ENCODE measurements at places on chromosomes 7 and 10.

GRCh38 chr7:111521660-111522059 lies 40.6 kb downstream of the IMMP2L start:
- DNase-seq: no peak

DNA sequence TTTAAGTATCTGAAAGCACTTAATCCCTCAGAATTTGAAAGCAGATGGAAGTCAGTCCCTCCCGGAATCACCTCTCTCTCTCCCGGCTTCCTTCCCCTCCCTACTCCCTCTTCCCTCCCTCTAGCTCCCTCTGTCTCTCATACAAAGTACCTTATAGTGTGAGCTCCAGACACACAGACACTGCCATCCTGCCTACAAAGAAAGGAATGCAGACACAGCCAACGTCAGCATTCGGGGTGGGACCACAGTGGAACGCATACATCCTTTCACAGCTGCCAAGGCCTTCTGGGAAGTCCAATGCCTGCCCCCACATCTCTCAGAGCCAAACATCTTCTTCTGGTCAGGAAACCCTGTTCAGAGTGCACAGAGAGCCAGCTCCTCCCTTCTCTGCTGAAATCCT lies 9.3 kb downstream of the NOD1 start:
- no peak for DNase-seq

DNA sequence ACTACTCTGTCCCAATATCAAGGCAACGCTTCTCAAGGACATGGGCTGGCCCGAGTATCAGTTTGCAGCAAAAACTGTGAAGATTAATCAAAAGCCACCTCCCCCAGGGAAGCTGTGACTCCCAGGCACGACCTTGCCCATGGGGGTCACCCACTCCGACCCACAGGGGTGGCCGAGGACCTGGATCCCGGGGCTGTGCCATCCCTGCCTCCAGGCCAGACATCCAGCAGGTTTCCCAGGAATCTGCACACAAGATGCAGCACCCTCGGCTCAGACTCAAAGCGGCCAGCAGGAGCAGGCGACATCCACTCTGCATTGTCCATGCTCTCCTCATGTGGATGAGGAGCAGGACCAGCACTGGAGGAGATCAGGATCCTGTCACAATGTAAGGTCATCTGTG lies 39.8 kb downstream of the PTPRN2 start:
- DNase-seq: no peak

GRCh38 chr7:26910221-26910620 lies 45.8 kb upstream of the SKAP2 start:
- DNase-seq: no peak

- no peak for DNase-seq
These were observed 22.3 kb downstream of the KLHDC10 start for GRCh38 chr7:130092598-130092997.

GRCh38 chr7:142231716-142232115 lies 26.1 kb downstream of the PRSS58 start:
- DNase-seq: no peak

DNA sequence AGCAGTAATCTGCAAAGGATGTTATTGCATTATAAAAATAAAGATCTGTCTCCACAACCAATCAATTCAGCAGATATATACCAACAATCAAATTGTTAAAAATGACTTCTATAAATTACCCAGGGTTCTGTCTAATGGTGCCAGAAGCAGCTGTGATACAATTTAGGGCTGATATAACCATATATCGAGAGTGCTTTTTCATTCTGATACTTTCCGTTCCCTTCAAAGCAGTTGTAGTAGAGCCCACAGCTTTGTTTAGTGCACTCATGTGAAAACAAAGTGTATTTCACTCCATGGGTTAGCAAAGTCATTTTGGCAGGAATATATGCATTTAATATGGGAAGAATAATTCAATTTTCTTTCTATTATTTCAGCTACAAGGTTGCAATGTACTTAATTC lies 83.1 kb upstream of the CHCHD3 start:
- no peak for DNase-seq

DNA sequence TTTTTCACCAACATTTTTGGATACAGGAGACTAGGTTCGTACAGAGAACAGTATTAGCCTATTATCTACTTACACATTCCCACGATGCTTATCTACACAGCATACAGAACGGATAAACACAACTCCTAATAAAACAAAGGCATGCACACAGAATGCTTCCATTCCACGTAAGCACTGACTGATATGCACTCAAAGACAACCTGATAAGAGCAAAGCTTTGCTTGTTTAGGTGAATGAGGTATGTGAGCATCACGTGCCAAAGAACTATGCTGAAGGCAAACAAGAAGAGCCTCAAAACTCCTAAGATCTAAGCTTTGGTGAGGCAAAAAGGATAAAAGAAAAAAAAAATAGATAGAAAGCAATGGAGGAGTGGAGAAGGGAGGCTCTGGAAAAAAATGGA lies 413.5 kb upstream of the LRRN3 start:
- no peak for DNase-seq

- no peak for DNase-seq
These were observed 9.9 kb downstream of the NYAP1 start for GRCh38 chr7:100493476-100494264.

DNA sequence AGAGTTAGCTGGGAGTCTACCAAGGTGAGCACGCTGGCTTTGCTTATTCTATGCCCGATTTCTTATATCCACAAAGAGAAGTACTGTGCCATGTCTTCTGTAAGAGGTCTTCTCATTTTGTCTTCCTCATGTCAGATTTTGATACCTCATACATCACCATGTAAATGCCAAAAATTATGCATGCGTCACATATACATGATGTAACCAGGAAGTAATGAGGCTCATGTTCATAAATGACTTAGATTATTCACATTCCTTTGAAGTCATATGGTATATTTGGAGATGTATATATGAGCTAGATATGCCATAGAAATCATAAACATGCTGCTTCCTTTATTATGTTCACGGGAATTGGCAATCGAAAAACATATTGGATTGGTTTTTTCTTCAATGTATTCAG lies 97.7 kb upstream of the CELF2 start:
- DNase-seq: no peak

DNA sequence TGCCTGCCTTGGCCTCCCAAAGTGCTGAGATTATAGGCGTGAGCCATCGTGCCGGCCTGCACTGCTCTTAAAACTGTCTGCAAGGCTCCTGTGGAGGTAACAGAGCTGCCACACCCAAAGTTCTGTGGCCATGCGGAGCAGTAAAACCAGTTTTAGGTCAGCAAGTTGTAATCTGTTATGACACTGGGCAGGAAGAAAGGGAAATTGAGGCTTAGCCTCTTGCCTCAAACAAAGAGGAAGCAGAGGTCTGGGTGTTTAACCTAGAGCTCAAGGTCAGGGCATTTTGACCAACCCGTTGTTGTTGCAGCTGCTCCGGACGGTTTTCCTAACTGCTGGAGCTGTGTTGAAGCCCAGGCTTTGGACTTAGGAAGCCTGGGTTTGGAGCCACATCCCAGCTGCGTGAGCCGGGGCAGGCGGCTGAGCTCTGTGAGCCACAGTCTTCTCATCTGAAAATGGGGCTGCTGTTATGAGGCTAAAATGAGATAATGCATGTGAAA lies 7.4 kb upstream of the RRP12 start:
- DNase-seq: no peak

GRCh38 chr7:34135924-34136323 lies 230.6 kb downstream of the BMPER start:
- no peak for DNase-seq

- DNase-seq: no peak
These were observed 5.1 kb downstream of the RASGEF1A start for GRCh38 chr10:43261578-43262396.

DNA sequence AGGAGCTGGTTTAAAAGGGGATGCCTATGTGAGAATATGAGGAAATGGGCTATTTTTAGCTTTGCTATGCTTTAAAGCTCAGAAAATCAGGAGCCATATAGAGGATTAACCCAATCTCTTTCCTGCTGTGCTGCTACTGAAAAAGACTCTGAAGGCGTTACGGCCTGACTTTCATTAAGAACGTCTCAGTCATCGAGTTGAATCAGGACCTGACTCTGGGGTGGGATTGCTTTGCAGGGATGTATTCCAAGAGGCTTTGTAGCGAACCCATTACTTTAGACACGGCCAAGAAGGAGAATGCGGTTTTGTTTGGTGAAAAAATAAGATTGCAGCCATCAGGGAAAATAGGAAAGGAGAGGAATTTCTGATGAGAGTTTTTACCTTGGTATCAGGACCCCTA lies 426.9 kb downstream of the CCSER2 start:
- no peak for DNase-seq

- DNase-seq: no peak
These were observed 82.1 kb downstream of the PKD1L1 start for GRCh38 chr7:47866120-47866519.

DNA sequence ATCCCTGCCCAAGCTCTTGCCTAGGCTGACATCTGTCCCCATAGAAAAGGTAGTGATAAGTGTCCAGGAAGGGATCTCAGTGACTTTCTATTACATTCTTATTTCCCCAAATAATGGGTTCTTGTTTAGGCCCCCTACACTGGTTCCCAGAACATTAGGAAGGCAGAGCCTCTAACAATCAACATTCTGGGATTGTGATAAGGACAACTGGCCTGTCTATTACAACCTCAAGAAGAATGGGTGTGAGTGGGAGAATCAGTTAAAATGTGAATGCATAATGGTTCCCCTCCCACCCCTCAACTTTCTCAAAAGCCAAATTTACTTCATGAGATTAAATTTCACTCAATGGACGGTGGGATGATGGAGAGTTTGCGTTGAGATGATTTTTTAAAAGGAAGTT lies 6.4 kb upstream of the ANKRD1 start:
- no peak for DNase-seq

- no peak for DNase-seq
These were observed 248.4 kb downstream of the WDR11 start for GRCh38 chr10:121099592-121099991.

GRCh38 chr10:97820096-97820704 lies 29.4 kb upstream of the GOLGA7B start:
- no peak for DNase-seq

- DNase-seq: no peak
These were observed 59.6 kb upstream of the GNA12 start for GRCh38 chr7:2903682-2904162.

- no peak for DNase-seq
These were observed 40.3 kb downstream of the SGCE start for GRCh38 chr7:94615666-94616065.

DNA sequence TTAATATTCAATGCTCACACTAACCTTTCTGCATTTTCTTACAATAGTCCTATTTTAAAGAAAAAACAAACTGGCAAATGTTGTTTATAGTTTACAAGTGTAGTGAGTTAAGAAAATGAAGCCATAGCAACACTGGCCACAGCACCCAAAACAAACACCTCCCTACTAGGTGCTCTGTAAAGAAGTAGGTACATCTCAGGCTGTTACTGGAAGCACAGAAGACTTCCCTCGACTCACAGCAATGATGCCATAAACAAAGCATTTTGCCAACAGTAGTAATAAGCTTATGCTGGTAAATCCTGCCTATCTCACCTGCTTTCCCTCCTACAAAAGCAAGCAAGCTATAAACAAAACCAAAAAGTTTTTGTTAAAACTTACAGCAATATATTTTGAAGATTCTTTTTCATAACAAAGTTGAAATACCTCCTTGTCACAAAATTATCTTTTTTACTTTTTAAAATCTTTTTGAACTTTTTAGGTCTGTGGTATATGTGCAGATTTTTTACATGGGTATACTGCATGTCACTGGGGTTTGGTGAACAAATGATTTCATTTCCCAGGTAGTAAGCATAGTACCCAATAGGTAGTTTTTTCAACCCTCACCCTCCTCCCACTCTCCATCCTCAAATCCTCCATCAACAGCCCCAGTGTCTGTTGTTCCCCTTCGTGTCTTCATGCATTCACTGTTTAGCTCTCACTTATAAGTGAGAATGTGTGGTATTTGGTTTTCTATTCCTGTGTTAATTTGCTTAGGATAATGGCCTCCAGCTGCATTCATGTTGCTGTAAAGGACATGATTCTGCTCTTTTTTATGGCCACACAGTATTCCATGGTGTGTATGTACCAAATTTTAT lies 28.4 kb downstream of the COA1 start:
- no peak for DNase-seq

DNA sequence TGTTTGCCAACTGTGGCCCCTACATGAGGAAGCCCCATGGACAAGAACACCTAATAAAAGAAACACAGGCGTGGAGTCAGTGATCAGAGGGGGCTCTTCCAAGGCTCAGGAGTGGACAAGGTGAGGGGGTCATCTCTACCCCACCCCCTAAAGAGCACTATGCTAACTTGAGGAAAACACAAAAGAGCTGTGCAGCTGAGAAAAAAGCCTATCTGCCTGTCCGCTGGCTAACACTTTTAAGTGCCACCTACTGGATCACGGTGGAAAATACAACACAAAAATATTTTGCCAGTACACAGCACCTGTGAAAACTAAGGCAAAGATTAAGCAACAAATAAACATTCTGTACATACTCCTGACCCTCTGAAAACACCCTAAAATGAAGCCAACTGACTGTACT lies 53.1 kb upstream of the COBL start:
- DNase-seq: no peak

- no peak for DNase-seq
These were observed 533.2 kb upstream of the POM121L12 start for GRCh38 chr7:52502281-52502680.

Measured in stimulated activated CD4-positive, alpha-beta T cell treated with anti-CD3 and anti-CD28 coated beads, Interleukin-1b, Interleukin-23, amount 100 ng/mL, for 24 hours (primary cell).